Activated CD4-positive, alpha-beta T cell treated with anti-CD3 and anti-CD28 coated beads, Interleukin-2, amount 10 ng/mL, durations not matched to agents 24 days and 14 days (primary cell): ENCODE measurements at places on chromosomes 7 and 10. TPM values are rescaled to one million over a fixed set of nuclear protein-coding genes. Genes with fewer than 3 reads are reported as not detected.

The AGBL3 gene
- 2.0 and 3.4 TPM in 2 replicates for total RNA-seq

The KCP gene
- total RNA-seq, result 0.09 and 0.17 TPM in 2 replicates

The CALCR gene
- total RNA-seq, result not detected in 2 replicates

The PRDX3 gene
- total RNA-seq, result 179 and 180 TPM in 2 replicates

The HOXA10 gene
- not detected in 2 replicates for total RNA-seq

The NODAL gene
- total RNA-seq, result not detected in 2 replicates

The LOXL4 gene
- not detected in 2 replicates for total RNA-seq

The GBX1 gene
- not detected in 2 replicates for total RNA-seq

The ATG9B gene
- total RNA-seq, result 7.3 and 7.5 TPM in 2 replicates

The SEMA4G gene
- total RNA-seq, result 1.4 and 1.8 TPM in 2 replicates

The AKR1D1 gene
- not detected in 2 replicates for total RNA-seq

The PPP1R17 gene
- not detected in 2 replicates for total RNA-seq

The KIFBP gene
- total RNA-seq, result 15.0 TPM in 2 replicates

The FKBP9 gene
- total RNA-seq, result 0.93 and 1.3 TPM in 2 replicates

The HMX2 gene
- not detected in 2 replicates for total RNA-seq

The SORBS1 gene
- total RNA-seq, result 0.66 and 0.77 TPM in 2 replicates

The SKIDA1 gene
- 0.02 and 0.16 TPM in 2 replicates for total RNA-seq

The TSPAN12 gene
- total RNA-seq, result not detected in 2 replicates

The LZTS2 gene
- total RNA-seq, result 21.8 and 22.7 TPM in 2 replicates

The DNA2 gene
- 58.0 and 59.1 TPM in 2 replicates for total RNA-seq

The CCDC146 gene
- total RNA-seq, result 1.5 and 2.3 TPM in 2 replicates

The BET1 gene
- 19.1 and 20.0 TPM in 2 replicates for total RNA-seq

The LRRC61 gene
- 26.8 and 27.5 TPM in 2 replicates for total RNA-seq

The RHBDD2 gene
- total RNA-seq, result 48.4 and 49.2 TPM in 2 replicates

The PRF1 gene
- 76.5 and 79.9 TPM in 2 replicates for total RNA-seq

The VAX1 gene
- not detected in 2 replicates for total RNA-seq

The DLX6 gene
- not detected in 2 replicates for total RNA-seq

The TMEM229A gene
- total RNA-seq, result not detected in 2 replicates

The MYPN gene
- total RNA-seq, result not detected in 2 replicates

The MACC1 gene
- total RNA-seq, result not detected in 2 replicates

The ABCB1 gene
- 1.4 and 2.2 TPM in 2 replicates for total RNA-seq

The EEPD1 gene
- total RNA-seq, result 0.61 and 0.71 TPM in 2 replicates

The ST8SIA6 gene
- not detected in 2 replicates for total RNA-seq

The VSIR gene
- 125 and 131 TPM in 2 replicates for total RNA-seq

The PNLIPRP1 gene
- total RNA-seq, result not detected in 2 replicates

The ATOH7 gene
- not detected in 2 replicates for total RNA-seq

The PRSS37 gene
- not detected in 2 replicates for total RNA-seq

The PON2 gene
- 2.4 and 3.7 TPM in 2 replicates for total RNA-seq

The INA gene
- total RNA-seq, result 0.92 and 1.4 TPM in 2 replicates
